ENCODE measurements at places on chromosomes 5 and 9. TPM values are rescaled to one million over a fixed set of nuclear protein-coding genes. Genes with fewer than 3 reads are reported as not detected.

DNA sequence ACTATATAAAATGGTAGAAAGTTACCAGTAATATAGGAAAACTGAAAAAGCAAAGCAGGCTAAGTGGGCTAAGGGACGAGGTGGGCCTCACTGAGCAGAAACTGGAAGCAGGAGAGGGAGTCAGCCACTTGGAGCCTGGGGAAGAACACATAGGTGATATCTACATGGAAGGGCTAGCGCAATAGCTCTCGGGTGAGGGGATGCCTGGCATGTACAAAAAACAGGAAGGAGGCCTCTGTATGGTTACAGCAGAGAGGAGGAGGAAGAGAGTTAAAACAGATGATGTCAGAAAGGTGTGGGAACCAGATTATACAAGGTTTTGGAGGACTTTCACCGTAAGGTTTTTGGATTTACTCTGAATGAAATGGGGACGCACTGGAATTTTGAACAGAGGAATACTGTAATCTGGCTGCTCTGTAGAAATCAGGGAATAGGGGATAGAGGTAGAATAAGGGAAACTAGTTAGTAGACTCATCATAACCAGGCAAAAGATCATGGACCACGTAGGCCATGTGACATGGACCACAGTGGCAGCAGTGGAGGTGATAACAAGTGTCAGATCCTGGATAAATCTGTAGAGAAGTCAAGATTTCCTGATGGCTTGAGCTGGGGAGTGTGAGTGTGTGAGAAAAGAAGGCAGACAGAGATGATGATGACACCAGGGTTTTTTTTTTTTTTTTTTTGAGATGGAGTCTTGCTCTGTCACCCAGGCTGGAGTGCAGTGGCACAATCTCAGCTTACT, 52.5 kb downstream of the FNBP1 start:
- H3K4me3 ChIP-seq = peak overlapping the region; percentile 69
- H3K27ac ChIP-seq = peak overlapping the region; percentile 96
- H3K36me3 ChIP-seq = peaks cover 62% of the 10 kb centered on the region
- DNase-seq = no peak
- H3K4me1 ChIP-seq = peaks cover 70% of the 10 kb centered on the region

GRCh38 chr5:89816038-89816437, 593.5 kb downstream of the CETN3 start:
- no peaks in the 10 kb centered on the region for H3K36me3 ChIP-seq
- H3K4me3 ChIP-seq = no peak overlapping the region
- no peaks in the 10 kb centered on the region for H3K27me3 ChIP-seq
- H3K4me1 ChIP-seq = no peaks in the 10 kb centered on the region
- H3K27ac ChIP-seq = no peak overlapping the region

Gene PPP2R2B
- total RNA-seq = 0.30 TPM

Gene DNM1
- total RNA-seq = 0.58 TPM

Gene ANKRD18B
- total RNA-seq = 0.56 TPM

Data from activated naive CD8-positive, alpha-beta T cell treated with anti-CD3 and anti-CD28 coated beads for 36 hours (primary cell).